Activated T-cell treated with anti-CD3 and anti-CD28 coated beads, Interleukin-2, amount 50 U/mL, for 48 hours (primary cell): ENCODE measurements at places on chromosomes 2 and 18.

- DNase-seq, result peak; percentile 35
These were observed 326.4 kb downstream of the EIPR1 start for GRCh38 chr2:3051266-3051665.

GRCh38 chr18:22844628-22845027, 88.5 kb upstream of the RBBP8 start:
- DNase-seq, result no peak

DNA sequence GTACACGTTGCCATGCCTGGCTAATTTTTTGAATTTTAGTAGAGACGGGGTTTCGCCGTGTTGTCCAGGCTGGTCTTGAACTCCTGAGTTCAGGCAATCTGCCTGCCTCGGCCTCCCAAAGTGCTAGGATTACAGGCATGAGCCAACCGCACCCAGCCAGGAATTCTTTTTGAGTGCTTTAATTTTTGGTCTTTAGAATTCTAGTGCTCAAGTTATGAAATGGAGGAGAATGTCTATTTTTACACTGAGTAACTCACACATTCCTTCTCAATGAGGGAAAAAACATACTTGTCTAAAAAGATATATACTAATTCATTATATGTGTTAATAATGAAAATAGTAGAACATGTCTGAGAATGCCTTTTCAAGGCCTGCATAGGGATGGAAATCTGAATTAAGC, 8.5 kb downstream of the ZNF396 start:
- no peak for DNase-seq

DNA sequence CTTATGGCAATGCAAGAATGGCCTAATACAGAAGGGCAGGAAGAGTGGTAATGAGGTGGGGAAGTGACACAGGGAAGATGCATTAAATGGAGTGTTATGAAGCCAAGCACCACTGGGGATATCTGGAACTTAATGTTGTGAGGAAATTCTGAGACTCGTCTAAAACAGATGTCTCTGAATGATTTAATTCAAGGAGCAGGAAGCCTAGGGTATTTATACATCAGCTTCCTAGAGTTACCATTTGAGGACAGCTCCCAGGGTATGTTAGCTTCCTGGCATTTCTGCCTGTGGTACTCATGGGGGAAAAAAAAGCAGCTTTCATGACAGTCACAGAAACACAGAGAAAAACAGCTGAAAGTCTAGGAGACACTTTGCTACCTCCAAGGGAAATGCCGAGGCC, 989.5 kb downstream of the CBLN2 start:
- no peak for DNase-seq

GRCh38 chr2:238852206-238852869, 4.5 kb downstream of the TWIST2 start:
- DNase-seq, result no peak

DNA sequence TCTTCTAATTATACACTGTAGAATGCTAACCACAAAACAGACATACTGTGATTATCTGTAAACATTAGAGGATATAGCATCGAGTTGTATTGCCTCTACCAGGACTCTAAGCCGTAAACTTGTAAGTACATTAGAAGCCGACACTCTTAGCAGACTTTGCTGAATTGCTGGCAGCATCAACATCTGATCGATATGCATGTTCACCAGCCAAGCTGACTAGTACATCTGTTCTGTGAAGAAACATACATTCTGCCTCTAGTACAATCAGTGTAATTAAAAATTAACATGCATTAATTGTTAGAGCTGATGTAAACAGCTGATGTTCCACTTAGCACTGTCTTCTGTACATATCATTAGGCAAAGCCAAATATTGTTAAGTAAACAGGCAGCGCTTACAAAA, 502.2 kb downstream of the NR4A2 start:
- no peak for DNase-seq

DNA sequence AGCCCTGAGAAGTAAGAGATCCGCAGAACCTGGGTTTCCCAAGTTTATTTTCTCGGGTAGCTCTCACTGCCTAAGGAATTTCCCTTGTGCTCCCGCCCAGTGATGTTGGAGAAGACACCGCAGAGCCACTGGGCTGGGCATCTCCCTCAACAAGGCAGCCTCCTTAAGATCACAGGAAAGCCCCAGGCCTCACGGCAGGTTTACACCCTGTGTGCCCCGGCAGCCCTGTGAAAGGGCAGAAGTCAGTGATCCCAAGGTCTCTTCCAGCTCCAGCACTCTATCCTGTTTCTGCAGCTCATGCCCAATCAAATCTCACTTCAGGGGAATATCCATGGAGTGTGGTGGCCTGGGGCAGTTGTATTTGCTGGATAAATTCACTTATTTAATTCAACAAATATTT, 66.5 kb downstream of the ACTR2 start:
- no peak for DNase-seq

- DNase-seq, result no peak
These were observed 10.1 kb upstream of the GRHL1 start for GRCh38 chr2:9941196-9941995.

DNA sequence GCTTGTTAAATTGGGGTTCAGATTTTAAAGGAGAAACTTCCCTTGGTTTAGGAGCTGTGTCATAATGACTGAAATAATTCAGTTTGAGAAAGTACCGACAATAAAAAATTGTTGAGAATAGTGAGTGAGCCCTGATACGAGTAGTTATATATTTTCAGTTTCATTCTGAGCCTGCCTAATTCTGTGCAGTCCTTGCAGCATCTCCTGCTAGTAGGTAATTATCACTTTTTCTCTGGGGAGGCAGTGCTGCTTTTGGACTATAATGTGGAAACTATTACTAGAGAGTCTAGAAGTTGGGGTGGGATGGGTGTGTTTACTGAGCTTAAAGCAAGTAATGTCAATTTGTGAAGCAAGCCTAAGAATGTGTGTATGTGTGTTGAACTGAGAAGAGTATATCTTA, 21.7 kb downstream of the ZNF638 start:
- DNase-seq, result no peak

DNA sequence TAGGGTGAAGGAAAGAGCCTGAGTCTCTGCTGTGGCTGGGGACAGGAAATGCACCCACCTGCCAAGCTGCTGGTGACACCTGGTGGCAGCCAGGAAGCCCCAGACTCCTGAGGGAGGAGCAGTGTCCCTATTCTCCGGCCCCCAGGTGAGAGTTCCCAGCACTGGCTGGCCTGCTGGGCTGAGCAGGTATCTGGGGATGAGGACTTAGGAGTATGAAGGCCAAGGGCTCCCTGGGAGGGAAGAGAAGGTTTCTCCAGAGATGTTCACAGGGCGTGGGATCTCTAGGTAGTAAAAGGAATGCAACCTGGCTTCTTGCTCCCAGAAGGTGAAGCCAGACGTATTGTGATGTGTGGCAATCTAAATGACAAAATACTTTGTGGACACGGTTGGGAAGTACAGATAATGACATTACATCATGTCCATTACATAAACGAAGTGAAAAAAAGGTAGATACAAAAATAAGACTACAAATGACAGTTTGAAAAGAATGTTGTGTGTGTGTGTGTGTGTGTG, 75.8 kb upstream of the SLC1A4 start:
- peak; percentile 22 for DNase-seq

GRCh38 chr2:120470041-120470965, 124.4 kb downstream of the INHBB start:
- DNase-seq, result no peak

- DNase-seq, result no peak
These were observed 480.9 kb downstream of the TXNL1 start for GRCh38 chr18:56157541-56157940.

GRCh38 chr18:64401268-64402060, 252.6 kb upstream of the LINC00305 start:
- DNase-seq, result no peak

DNA sequence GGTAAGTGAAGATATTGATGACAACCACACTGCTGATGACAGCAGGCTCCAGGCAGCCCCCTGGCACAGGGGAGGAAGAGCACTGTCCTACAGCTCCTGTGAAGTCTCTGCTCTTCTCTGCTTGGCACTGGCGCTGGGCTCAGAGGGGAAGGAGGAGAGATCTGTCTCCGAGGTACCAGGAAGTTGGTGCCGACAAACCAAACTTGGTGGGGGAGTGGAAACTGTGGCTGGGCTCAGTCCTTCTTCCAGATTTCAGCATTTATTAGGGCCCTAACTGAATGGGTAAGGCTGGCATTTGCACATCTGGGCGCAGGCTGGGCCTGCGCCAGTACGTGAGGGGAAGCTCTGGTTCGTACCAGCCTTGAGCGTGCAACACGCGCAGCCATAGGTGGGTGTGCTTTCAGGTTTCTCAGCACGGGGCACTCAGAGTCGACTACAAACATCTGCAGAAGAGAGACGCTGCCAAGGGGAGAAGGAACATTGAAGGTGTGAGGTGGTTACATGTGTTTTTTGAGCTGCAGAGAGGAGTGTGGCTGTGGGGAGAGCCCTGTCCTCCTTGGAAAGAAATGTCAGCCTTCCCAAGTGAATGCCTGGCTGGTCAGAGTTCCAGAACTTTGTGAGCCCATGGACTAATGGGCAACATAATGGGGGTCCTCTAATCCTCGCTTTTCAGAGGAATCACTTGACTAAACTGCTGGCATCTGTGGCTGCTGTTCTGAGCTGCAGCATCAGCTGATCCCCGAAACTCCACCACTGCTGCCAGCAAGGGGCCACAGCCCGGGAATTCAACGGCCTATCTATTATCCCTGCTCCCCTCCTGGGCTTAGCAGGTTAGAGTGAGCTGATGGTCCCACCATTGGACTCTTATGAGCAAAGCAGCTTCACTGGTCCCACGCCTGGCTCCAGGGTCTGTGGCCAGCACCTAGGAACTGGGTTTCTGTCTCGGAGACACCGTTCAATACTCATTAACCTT, 55.2 kb upstream of the SEMA4C start:
- DNase-seq, result peak; percentile 56

GRCh38 chr2:15588329-15588919, 3.2 kb upstream of the DDX1 start:
- DNase-seq, result peak; percentile 57

- no peak for DNase-seq
These were observed 266.8 kb downstream of the NDUFA10 start for GRCh38 chr2:239758279-239758877.

DNA sequence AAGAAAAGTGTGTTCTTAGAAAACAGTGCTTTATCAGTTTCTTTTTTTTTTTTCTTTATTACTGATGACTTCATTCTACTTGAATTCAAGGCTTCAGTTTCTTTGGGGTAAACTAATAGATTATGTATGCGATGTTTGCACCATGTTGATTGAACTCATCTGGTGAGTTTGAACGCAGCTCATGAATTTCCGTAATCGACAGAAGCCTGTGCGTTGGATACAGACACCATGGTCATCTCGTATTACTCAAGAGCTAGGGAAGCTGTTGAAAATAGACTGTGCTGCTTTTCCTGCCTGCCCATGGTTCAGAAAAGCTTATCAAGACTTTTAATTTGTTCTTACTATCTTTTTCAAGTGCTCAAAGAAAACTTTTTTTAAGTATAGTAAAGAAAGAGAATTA, 185.5 kb upstream of the NRP2 start:
- DNase-seq, result no peak

DNA sequence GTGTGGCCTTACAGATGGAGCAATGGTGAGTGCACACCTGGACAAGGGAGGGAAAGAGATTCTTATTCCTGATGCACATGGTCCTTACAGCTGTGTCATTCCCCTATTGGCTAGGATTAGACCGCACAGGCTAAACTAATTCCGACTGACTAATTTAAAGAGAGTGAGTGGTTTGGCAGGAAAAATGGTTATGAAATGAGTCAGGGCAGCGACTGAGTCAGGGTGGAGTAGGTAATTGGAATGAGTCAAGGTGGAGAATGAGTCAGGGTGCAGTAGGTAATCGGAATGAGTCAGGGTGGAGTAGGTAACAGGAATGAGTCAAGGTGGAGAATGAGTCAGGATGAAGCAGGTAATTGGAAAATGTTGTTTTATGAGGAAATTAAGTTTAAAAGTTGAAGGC, 1353.7 kb upstream of the LRRTM1 start:
- DNase-seq, result peak; percentile 15

- no peak for DNase-seq
These were observed 50.0 kb downstream of the TTC39C start for GRCh38 chr18:24064391-24065100.

GRCh38 chr2:187959821-187960220, 331.9 kb upstream of the GULP1 start:
- DNase-seq, result no peak

GRCh38 chr2:25286025-25286400, 55.7 kb downstream of the DNMT3A start:
- peak; percentile 78 for DNase-seq

DNA sequence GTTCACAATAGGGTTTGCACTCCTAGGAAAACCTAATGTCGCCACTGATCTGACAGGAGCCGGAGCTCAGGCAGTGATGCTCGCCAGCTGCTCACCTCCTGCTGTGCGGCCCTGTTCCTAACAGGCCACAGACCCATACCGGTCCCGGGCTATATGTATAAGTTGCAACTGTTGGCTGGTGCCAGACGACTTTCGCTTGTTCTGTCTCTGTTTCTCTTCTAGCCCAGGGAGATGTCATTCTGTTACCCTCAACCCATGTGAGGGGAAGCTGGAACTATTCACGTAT, 170.3 kb downstream of the BCL2 start:
- DNase-seq, result no peak

GRCh38 chr18:49861659-49862058, 48.3 kb upstream of the ACAA2 start:
- no peak for DNase-seq

- DNase-seq, result peak; percentile 60
These were observed at the start of gene SH3YL1 for GRCh38 chr2:263774-264492. Gene SH3YL1 (minus strand): TSS chr2:264032. CDS start chr2:263984, 48 bp downstream.

DNA sequence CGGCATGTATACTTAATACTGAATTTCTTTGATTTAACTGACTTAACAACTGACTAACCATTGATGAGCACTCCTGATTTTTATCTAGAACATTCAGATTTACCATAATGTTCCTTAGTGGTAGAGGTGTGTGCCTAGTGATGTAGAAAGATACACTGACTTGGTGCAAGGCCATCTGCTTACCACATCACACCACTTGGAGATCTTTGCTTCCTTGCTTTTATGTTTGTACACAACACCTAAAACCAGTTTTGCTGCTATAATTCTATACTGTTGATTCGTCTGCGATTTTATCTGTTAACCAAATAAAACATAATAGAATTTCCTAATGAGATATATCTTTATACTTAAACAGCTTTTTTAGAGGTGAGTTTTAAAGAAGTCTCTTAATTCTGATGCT, 3.9 kb upstream of the FARP2 start:
- no peak for DNase-seq

GRCh38 chr2:73979021-73979420, 5.7 kb upstream of the TET3 start:
- peak; percentile 63 for DNase-seq

DNA sequence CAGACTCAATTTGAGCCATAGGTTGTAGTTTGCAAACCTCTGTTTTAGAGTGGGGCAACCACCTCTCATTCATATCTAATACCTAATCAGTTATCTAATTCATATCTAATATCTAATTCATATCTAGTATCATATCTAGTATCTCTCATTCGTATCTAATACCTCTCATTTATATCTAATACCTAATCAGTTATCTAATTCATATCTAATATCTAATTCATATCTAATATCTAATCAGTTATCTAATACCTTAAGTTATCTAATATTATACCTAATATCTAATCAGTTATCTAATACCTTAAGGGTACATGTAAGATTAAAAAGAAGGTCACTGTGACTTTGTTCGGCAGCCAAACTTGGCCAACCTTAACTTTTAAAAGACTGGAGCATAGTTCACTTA, 403.4 kb upstream of the MMADHC start:
- DNase-seq, result no peak
